Lung microvascular endothelial cell (primary cell): ENCODE measurements at places on chromosomes 5 and 9. TPM values are rescaled to one million over a fixed set of nuclear protein-coding genes. Genes with fewer than 3 reads are reported as not detected.
A peak's percentile ranks its signal among the peaks of the same experiment; 100 is the strongest.

DNA sequence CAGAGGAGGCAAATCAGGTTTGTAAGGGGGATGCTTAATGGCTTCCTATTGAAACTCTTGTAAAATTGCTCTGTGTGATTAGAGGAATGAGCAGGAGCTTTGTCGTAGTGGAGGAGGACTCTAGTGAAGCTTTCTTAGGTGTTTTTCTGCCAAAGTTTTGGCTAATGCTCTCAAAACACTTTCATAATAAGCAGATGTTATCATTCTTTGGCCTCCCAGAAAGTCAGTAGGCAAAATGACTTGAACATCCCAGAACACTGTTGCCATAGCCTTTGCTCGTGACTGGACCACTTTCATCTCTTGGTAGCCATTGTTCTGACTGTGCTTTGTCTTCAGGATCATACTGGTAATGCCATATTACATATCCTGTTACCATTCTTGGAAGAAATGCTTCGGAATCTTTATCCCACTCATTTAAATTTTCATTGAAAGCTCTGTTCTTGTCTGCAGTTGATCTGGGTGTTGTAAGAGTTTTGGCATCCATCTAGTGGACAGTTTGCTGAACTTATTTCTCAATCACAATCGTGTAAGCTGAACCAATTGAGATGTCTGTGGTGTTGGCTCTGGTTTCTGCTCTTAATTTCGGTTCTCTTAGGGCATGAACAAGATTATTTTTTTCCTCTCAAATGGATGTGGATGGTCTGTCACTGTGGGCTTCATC is 187.6 kb downstream of the COMMD10 start:
- DNase-seq, result no peak

- no peak for DNase-seq
Observed at GRCh38 chr9:26412446-26412845, 480.2 kb downstream of the CAAP1 start.

GRCh38 chr5:78638423-78638822 is 10.1 kb downstream of the LHFPL2 start:
- DNase-seq, result peak; percentile 99

DNA sequence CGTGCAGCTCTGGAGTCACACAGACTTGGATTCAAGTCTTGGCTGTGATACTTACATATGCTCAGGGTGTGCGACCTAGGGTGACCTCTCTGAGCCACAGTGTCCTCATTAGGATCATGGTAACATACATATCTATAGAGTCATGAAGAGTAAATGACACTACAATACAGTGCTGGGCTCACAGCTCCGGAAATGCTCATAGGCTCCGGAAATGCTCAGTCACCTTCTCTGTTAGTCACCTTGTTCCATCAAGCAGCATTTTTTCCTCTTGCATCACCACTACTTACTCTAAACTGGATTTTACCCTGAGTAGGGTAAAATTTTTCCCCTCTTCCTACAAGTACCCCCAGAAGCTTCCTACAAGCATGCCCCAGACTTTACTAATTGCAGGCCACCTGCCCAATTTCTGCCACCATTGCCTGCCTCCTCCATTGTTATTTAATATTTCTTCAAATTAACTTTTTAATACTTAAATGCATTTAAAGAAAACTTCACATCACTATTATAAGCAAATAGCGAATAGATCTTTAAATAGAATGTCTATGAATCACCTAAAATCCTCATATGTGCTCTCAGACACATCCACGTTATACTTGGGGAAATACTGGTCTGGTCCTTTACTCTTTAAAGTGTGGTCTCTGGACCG is 147.6 kb upstream of the SPRY4 start:
- peak; percentile 82 for DNase-seq

The MEIKIN gene
- total RNA-seq, result not detected in 2 replicates

The PDLIM4 gene
- total RNA-seq, result 18.3 and 24.6 TPM in 2 replicates
